Stimulated activated CD4-positive, alpha-beta T cell treated with anti-CD3 and anti-CD28 coated beads, Interleukin-12 subunit alpha, Interleukin-12 subunit beta, amount 100 ng/mL, for 24 hours (primary cell): ENCODE measurements at places on chromosomes 5 and 9.

DNA sequence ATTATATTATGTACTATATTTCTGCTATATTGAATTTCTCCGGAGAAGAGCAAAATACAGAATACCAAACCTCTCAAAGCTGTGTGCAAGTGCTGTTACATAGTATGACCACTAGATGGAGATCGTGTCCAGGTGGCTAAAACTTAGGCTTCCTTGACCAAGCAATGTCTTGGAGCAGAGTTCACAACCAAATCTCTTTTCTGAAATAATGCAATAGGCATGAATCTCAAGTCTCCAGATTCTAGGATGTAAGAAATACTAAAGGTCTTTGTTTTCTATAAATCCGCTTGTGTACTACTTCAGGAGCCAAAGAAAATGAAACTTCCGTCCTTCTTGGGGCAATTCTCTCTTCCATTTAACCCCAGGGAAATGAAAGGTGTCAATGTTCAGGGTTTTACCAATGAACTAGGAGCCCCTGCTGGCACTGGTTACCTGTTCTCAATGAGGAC is 181.5 kb upstream of the RAI14 start:
- DNase-seq = no peak

DNA sequence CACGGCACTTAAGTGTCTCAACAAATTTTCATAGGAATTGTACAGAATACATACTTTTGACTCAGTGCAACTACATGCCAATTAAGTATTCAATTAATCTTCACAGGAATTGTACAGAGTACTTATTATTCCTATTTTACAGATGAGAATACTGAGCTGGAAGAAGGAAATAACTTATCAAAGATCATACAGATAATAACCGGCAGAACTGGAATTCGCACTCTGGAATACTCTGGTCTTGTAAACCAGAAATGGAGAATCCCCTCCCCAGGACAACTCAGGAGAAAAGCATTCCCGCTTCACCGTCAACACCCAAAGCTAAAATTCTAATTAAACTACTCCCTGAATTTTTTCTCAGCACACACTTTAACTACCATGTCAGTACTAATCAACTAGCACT is 112.7 kb downstream of the HOMER1 start:
- no peak for DNase-seq

GRCh38 chr5:93677359-93677891 is 64.0 kb downstream of the POU5F2 start:
- no peak for DNase-seq

GRCh38 chr9:77170991-77171699 is 6.2 kb upstream of the VPS13A start:
- DNase-seq = no peak

- DNase-seq = no peak
Observed at GRCh38 chr5:103891151-103891550, 328.6 kb upstream of the NUDT12 start.

DNA sequence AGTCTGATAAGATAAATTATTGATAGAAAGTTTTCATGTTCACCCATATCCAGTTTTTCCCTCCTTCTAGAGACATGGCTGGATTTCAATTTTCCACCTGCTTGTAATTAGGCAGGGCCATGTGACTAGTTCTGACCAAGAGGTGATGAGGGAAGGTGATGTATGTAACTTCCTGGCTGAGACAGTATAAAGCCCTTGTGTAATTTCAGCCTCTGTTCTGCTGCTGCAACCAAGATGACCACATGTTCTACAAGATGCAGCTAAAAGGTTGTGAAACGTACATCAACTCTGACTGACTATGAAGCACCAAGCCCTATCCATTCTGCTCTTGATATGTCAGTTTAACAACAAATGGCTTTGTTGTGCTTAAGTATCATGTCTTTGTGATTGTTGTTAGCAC is 376.5 kb upstream of the DAB2 start:
- DNase-seq = no peak

GRCh38 chr5:145946112-145946861 is 9.9 kb downstream of the SH3RF2 start:
- DNase-seq = no peak

DNA sequence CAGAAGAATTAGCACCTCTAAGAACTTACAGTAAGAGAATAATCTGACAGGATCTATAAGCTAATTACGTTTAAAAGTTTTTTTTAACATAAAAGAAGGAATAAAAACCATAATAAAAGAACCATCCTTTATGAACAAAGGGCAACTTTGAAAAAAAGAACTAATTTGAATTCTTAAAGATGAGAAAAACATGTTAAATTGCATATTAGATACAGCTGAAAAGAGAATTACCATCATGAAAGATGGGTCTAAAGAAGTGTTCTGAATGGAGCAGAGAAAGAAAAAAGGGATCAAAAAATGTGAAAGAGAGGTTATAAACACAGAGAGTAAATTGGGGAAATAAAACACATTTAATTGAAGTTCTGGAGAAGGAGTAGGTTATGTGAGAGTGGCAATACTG is 45.8 kb upstream of the IFNK start:
- DNase-seq = no peak

DNA sequence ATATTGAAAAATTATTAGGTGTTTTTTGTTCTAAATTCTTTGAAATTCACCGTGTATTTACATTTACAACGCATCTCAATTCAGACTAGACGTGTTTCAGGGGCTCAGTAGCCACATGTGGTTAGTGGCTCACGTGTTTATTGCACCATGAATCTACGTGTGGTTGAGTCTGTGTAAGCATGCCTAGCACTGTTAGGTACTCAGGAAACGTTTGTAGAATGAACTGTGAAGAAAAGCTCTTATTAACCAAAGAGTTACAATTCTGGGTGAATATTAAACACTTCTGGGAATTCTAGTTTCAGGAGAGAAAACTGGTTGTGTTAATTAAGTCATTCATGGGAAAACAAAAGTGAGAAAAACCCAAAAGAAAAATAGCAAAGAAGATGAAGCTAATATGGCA is 117.5 kb upstream of the CDH6 start:
- no peak for DNase-seq

DNA sequence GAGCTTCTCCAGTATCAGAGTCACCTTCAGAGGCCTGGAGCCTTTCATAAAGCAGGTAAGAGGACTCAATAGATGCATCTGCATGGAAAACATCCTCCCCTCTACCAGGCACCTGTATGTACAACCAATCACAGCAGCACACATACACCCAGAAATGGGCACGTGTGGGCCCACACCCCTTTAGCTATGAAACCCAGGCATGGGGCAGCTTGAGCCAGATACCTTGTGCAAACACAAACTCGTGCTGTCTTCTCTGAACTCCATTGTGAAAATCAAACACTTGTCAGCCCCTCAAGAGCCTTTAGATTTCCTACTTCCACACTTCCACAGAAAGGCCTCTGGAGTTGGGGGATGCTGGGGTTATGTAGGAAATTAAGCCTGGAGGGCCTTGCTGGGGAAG is 1.1 kb upstream of the CSF2 start:
- DNase-seq = no peak

GRCh38 chr9:31005086-31005665 is 1379.3 kb upstream of the ACO1 start:
- DNase-seq = no peak

DNA sequence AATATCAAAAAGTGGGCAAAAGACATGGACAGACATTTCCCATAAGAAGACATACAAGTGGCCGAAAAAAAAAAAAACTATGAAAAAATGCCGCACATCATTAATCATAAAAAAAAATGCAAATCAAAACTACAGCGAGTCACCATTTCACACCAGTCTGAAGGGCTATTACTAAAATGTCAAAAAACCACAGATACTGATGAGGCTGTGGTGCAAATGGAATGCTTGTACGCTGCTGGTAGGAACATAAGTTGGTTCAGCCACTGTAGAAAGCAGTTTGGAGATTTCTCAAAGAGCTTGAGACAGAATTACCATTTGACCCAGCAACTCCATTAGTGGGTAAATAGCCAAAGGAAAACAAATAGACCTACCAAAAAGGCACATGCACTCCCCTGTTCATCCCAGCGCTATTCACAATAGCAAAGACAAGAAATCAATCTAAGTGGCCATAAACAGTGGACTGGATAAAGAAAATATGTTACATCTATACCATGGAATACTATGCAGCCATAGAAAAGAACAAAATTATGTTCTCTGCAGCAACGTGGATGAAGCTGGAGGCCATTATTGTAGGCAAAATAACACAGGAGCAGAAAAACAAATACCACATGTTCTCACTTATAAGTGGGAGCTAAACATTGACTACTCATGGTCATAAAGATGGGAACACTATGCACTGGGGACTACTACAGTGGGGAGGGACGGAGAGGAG is 110.6 kb upstream of the BOD1 start:
- no peak for DNase-seq

GRCh38 chr9:137828527-137829259 is 48.9 kb upstream of the CACNA1B start:
- DNase-seq = no peak

- DNase-seq = peak; percentile 43
Observed at GRCh38 chr9:95874989-95875304, 544 bp upstream of the ERCC6L2 start.

- DNase-seq = no peak
Observed at GRCh38 chr9:85228111-85228855, 513.5 kb downstream of the AGTPBP1 start.

- DNase-seq = no peak
Observed at GRCh38 chr9:995192-995591, 18.7 kb downstream of the DMRT3 start.

GRCh38 chr5:150069672-150070627 is 16.4 kb downstream of the CSF1R start:
- DNase-seq = no peak

DNA sequence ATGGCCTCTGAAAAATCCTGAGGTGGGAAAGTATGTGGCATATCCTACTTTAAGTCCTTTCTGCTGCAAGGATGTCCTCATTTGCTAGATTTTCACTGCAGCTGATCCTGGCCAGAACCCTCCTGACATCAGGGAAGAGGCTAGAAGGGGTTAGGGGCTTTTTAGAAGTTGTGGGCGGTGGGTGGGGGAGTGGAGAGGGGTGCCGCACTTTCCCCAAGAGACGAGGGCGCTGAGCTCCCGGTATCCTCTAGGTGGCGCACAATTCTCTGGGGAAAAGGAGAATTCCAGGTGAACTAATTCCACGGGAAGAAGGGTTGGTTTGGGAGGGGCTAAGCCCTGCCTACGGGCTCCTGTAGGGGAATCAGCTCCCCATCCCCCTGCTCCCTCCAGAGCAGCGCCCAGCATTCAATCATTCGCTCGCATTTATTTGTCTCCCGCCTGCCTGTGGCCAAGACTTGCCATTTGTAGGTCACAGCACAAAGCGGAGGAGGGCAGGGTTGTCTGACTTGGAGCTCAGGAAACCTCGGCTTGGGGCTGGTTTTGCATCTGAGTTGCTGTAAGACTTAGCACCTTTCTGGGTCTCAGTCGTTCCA is 42.9 kb upstream of the HAND1 start:
- DNase-seq = peak; percentile 21

DNA sequence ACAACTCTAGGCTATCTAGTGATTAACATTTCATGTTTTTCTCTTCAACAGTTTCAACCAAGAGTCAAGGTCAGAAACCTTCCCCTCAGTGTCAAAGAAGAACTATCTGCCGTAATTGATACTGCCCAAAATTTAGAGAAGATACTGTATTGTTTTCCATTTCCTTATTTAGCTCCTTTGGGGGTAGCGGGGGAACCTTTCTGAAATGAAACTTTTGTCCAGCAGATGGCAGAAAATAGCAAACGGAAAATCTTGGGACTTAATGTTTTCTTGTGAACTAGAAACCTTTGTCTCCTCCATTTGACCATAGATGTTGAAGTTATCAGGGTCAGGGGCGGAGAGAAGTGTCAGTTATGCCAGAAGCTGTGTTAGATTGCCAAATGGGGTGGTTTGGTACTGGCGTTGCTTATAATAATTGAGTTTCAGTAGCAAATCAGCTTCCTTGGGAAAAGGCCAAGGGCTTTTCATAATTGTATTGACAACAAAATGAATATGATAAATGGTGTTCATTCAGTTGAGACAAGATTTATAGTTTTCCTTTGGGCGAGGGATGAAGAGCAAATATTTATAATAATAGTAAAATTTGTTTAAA is 101.7 kb upstream of the TLX3 start:
- DNase-seq = no peak
